ENCODE measurements at places on chromosomes 2 and 18.

- peak; percentile 29 for DNase-seq
Observed at GRCh38 chr2:17594533-17595401, 54.3 kb downstream of the VSNL1 start.

DNA sequence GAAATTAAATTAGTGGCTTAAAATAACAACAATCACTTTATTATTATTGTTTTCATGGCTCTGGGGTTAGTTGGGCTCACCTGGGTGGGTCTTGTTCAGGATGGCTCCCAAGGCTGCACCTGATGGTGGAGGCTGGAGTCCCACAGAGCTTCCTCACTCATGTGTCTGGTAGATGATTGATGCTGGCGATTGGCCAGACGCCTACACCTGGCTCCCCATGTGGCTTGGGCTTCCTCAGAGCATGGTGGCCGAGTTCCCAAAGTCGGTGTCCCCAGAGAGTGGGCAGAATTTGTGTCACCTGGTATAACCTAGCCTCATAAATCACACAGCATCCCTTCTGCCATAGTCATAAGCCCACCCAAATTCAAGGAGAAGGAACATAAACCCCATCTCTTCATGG is 18.2 kb downstream of the DBI start:
- no peak for DNase-seq

GRCh38 chr18:12315911-12316310 is 7.9 kb downstream of the TUBB6 start:
- no peak for DNase-seq

- no peak for DNase-seq
Observed at GRCh38 chr2:169598982-169599381, 14.8 kb downstream of the PPIG start.

- DNase-seq: no peak
Observed at GRCh38 chr2:231707625-231707926, 749 bp upstream of the PTMA start.

GRCh38 chr2:30356071-30356470 is 91.0 kb upstream of the LCLAT1 start:
- DNase-seq: no peak

DNA sequence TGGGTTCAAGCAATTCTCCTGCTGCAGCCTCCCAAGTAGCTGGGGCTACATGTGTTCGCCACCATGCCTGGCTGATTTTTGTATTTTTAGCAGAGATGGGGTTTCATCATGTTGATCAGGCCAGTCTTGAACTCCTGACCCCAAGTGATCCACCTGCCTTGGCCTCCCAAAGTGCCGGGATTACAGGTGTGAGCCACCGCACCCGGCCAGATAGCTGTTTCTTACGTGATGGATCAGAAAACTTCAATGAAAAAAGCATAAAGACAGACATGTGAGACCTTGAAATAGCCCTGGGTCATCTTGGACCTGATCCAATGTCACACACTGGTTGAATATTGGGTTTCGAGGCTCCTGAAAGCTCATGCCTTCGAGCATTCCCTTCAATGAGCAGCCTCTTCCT is 66.7 kb upstream of the RTN4 start:
- no peak for DNase-seq

GRCh38 chr2:237304763-237305514 is 109.0 kb downstream of the COL6A3 start:
- peak; percentile 68 for DNase-seq

- DNase-seq: no peak
Observed at GRCh38 chr2:217977840-217978535, 24.8 kb downstream of the TNS1 start.

- no peak for DNase-seq
Observed at GRCh38 chr2:11128243-11128951, 26.9 kb upstream of the SLC66A3 start.

DNA sequence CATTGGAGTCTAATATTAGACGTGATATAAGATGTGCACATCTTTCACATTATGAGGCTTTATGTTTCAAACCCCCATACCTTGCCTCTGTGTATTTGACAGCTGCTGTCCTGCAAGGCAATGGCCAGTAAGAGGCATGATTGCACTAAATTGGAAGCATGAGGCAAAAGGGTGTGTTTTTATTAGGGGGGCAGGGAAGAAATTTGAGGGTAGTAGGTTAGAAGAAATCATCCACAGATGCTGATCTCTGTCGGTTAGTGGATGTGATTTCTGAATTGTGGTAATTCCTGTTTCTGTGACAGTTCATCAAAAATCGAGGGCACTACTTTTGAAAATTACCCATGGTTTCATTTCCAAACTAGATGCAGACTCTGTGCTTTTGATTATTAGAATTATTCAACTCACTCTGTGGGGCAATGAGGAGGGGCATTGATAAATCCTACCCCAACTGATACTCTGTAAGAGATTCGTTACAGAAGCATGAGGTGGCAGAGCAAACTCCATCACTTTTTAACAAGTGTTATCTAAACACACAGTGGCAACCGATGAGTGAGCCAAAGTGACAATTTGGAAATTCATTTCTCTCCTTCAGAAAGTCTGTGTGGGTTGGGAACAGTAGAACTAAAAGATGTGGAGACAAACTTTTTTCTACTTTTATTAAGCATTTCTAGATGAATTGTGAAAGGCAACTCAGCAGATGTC is 453.0 kb downstream of the ARHGAP15 start:
- DNase-seq: no peak

GRCh38 chr18:34098109-34098508 is 126.6 kb downstream of the NOL4 start:
- no peak for DNase-seq

GRCh38 chr2:40095000-40095399 is 315.9 kb upstream of the THUMPD2 start:
- DNase-seq: no peak

DNA sequence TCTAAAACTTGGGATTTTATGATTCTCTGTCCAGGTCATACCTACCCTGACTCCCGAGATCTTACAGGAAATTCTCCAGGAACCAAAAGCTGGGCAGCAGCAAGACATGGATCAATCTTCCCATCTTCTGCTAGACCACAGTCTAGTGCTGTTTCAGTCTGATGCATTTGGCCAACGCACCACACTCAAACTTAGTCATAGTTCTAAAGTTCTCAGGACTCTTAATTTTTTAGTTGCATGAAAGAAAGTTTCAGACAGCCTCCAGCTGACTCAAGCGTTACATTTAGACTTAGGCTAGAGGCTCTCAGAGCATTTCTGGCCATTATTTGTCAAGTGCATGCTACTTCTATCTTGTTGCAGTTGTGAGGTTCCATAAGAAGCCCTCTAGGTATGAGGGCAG is 230.1 kb upstream of the CCDC150 start:
- DNase-seq: no peak

DNA sequence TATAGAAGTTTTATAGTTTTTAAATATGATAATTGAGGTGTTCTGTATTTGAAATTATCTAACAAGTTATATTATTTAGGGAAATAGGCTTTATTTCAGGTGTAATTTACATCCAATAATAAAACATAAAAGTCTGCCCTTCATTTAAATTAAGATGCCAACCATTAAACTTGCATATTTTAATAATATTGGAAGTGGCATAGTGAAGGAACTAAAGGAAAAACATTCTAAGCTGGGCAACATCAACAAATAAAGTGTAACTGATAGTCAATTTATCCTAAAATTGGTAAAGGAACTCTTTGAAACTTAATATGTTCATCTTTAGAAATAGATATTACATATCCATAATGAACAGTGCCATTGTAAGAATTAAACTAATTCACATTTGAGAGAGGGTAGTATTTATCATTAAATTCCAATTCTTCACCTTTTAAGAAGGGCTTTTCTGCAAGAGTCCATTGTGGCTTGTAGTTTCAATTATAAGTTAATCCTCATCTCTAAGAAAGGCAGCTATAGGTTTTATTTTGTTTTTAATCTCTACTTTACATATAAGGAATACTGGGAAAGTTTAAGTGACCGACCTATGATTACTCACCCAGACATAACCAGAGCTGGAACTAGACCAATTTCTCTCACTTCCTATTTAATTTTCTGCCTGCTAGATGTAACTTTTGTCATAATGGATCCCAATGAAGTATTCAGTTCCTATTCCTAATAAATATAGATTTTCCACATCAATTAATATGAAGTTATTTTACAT is 401.6 kb downstream of the XIRP2 start:
- DNase-seq: no peak

DNA sequence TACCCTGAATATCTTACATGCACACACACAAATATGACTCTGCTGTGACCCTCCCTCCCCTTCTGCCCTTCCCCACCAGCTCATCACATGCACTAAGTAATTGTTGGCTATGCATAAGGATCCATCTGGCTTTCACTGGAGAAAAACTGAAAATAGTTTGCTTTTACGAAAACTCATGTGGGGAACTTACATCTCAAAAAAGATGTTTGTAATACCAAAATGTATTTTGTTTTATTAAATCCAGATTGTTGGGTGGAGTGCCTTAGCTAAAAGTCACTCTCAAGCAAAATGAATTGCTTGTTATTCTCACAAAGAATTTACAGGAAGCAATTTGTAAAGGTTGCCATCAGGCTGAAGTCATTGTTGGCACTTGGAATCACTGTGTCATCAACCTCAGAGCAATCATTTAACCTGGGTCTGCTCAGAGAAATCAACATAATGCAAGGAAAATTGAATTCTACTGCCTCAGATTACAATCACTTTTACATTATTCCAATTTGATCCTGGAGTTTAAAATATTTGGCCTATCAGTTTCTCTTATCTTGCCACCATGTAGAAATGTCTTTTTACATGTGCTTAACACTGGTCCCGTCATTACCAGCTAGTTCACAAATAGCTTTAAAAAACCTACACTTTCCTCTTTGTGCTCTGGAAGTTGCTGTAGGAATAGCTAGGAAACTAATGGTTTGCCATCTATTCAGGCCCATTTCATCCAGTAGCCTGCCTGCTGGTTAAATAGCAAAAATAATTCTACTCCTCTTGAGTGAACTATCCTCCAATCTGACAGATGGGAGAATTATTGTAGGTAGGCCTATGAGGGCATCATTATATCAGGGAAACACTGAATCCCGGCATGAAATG is 90.3 kb upstream of the TMEM17 start:
- peak; percentile 97 for DNase-seq

DNA sequence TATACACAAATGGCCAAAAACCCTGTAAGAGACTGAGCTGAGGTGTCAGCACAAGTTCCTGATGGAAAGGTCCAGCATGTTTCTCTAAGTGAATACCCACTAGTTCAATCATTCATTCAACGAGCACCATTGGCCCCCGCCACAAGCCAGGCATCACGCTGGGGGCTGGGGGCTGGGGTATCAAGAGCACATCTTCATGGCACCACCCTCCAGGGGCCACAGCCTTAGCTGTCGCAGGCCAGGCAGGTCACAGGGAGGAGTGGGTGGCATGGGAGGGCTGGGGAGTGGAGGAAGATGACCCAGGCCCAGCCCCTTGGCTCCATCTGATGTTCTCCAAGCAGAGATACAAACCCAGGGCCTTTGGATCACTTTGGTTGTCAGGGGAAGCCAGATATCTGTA is 97.9 kb downstream of the ACKR3 start:
- DNase-seq: no peak

GRCh38 chr2:217790681-217791392 is 212.0 kb downstream of the TNS1 start:
- no peak for DNase-seq

GRCh38 chr2:169095621-169096105 is 26.3 kb downstream of the DHRS9 start:
- peak; percentile 42 for DNase-seq

DNA sequence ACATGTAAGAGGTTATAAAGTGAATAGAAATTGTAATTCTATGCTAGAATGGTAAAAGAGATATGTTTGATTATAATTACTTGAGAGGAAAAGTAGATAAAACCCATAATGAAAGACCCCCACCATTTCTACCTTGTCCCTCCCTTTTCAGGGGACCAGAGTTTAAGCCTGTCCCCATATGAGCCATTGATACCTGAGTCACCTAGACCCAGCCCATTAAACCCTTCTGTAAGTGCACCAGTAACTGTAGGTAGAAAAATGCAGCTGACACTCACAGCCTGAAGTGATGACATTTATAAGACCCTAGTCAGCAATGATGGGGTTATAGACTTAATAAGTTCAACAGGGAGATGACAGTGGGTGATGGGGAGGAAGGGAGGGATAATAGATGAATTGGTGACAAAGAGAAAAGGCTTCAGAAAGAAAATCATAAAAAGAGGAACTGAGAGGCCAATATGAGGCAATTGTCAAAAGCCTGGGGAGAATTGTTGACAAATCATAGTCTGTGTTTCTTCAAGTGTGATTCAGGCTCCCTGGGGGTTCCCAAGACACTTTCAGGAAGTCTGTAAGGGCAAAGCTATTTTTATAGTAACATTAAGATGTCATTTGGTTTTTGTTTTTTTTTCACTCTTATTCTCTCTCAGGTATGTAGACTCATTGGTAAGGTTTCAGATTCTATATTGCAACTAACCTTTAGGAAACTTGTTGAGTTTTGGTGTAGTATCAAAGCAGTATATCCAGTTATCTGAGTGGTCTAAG is 544.2 kb downstream of the SATB2 start:
- no peak for DNase-seq

DNA sequence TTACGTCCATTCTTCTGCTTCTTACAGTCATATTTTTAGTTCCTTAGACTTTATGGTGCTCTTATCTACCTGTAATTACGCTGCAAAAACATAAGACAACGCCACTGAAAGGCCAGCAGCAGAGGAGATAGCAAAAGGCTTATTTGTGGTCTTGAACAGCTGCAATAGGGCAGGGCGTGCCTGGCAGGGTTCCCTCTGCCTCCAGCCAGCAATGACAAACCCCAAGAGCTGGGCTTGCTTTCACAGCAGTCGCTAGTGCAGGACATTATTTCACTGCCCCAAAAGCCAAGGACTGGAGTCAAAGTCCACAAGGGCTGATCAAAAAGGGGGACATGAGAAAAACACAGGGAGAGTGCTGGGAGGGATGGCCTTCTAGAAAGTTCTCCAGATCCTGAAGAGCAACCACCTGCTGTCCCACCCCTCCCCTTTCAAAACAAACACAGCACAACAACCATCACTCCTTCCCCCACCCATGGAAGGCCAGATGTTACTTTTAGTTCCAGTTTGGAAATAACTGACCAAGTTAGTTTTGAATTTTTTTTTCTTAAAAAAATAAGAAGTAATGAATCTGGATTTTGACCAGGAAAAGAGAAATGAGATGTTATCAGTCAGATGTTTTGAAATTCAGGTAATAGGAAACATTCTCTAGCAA is 127.8 kb downstream of the RBMS1 start:
- DNase-seq: no peak

DNA sequence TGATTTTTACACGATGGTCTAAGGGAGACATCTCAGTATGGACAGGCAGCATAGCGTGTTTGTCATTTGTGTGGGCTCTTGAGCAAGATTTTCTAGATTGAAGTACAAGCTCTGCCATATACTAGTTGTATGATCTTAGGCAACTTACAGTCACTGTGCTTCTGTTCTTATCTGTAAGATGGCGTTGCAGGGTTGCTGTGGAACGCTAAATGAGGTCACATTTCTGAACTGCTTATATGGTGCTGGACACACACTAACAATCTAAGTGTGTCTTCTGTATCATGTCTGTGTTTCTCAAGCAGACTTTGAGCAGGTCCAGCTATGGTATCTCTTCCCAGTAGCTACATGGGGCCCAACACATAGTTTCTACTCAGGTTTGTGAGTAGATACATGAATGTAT is 29.2 kb downstream of the PARD3B start:
- DNase-seq: no peak

DNA sequence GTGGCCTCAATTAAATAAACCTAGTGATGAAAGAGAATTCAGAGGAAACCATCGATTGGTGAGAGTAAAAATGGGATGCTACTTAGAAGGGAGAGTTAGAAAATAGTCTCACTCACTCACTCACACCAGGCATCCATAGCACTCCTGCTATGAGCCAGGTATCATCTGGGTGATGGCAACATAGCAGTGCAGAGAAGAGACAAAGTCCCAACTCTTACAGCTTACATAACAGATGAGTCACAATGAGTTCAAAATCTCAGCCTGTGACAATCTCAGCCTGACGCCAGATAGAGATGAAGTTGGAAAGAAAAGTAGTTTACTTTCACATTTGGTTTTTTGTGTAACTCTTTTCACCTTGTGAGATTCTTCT is 55.4 kb upstream of the THOC1 start:
- DNase-seq: no peak

Measured in fibroblast of skin of left biceps (primary cell).